RPMI8226 (cell line): ENCODE measurements at places on chromosomes 11 and 22.
A peak's percentile ranks its signal among the peaks of the same experiment; 100 is the strongest.

- DNase-seq, result peak; percentile 58
Measured at GRCh38 chr11:123494195-123495050, 64.4 kb downstream of the GRAMD1B start.

GRCh38 chr11:4191031-4191571 is 96.5 kb downstream of the RRM1 start:
- no peak for DNase-seq

DNA sequence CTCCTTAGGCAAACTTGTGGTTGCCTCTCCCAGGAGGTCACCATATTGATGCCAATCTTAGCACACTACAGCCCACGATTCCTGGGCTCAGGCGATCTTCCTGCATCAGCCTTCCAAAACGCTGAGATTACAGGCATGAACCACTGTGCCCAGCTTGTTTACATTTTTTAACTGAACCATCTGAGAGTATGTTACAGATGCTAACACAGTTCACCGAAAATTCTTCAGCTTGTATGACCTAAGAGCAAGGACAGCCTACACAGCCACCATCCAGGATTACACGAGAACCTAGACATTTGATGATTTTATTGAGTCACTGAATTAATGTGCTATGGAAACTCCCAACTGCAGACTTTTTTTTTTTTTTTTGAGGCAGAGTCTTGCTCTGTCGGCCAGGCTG is 5.8 kb upstream of the LGALS1 start:
- DNase-seq, result no peak

GRCh38 chr11:44808053-44808753 is 81.4 kb downstream of the TSPAN18 start:
- no peak for DNase-seq

DNA sequence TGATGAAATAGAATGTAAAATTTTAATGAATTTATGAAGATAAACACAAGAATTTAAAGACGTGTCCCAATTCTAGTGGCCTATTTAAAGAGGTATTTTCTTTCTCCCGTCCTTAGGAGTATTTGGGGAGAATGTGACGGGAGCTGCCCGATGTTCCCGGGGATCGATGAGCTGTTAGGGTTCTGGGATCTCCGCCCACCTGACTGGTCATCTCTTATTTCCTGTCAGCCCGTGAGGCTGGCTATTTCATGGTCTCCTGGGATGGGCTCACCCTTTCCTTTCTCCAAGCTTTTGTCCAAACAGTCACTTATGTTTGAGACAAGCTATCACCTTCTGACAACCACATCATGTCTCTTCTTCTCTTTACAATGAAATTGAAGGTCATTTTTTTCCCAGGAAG is 16.9 kb upstream of the CLMP start:
- DNase-seq, result no peak

- DNase-seq, result no peak
Measured at GRCh38 chr11:76705826-76706225, 35.3 kb upstream of the LRRC32 start.

DNA sequence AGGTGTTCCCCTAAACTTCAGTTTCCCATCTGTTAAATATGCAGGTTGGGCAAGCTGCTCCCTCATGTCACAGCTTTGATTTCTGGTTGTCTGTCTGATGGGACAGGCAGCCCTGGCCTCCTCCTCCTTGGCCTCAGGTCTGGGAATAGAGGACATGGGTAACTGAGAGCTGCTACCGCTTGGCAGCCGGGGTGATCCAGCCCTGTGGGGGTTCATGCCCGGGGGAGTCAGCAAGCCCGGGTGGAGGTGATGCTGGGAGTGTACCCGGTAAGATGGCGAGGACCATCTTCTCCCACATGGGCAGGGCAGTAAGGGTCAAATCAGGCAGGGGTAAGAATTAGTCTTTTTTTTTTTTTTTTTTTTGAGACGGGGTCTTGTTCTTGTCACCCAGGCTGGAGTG is 845.0 kb downstream of the TBC1D22A start:
- no peak for DNase-seq

- DNase-seq, result no peak
Measured at GRCh38 chr22:42872821-42873220, 15.7 kb upstream of the ARFGAP3 start.

- no peak for DNase-seq
Measured at GRCh38 chr11:96098511-96099241, 174.8 kb upstream of the MTMR2 start.

DNA sequence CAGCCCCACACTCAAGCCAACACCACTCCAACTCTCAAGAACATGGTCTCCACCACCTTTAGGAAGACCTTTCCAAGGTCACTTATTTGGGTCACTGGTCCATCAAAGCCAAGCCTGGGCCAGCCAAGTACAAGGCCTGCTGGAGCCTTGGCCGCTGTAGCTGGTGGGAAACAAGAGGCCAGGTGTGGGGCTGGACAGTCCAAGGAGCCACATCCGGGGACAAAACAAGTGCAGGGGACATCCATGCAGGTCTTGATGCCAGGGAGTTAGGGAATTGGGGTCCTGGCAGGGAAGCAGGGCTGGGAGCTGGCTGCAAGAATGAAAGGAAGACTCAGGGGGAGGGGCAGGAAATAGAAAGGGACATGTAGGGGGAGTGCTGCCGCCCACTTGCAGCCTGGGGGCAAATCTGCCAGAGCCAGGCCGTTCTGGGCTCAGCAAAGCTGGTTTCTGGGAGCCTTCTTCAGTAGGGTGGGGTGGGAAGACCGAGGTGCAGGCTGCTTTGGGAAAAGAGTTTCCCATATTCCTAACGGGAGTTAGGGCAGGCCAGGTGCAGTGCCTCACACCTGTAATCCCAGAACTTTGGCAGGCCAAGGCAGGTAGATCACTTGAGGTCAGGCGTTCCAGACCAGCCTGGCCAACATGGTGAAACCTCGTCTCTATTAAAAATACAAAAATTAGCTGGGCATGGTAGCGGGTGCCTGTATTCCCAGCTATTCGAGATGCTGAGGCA is 69.5 kb upstream of the ATXN10 start:
- no peak for DNase-seq

DNA sequence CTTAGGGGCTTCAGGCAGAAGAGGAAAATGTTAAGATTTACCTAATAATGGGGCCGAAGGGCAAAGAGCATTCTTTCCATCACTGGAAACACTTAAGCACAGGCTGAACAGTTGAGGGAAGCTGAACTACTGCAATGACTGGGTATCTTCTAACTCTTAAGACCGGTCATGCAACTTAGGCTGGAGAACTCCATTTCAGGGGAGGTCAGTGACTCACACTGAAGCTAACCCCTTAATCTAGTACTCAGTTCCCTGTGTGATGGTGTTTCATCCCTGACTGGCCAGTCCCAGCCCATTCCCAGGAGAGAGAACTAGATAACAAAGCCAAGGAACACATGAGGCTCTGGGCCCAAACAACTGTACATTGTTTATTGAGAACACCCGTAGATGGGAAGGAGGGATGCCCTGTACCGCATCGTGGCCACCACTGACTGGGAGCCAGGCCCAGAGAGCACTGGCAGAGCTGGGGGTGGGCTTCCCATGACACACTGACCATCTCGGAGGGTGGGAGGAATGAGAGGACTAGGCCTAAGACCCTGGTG is 10.5 kb downstream of the RPL27A start:
- DNase-seq, result no peak

- DNase-seq, result peak; percentile 42
Measured at GRCh38 chr11:129694538-129694937, 121.1 kb upstream of the TMEM45B start.

- DNase-seq, result no peak
Measured at GRCh38 chr22:19951346-19951745, 9.7 kb upstream of the TXNRD2 start.

GRCh38 chr11:102590276-102591049 is 34.7 kb downstream of the MMP20 start:
- no peak for DNase-seq

DNA sequence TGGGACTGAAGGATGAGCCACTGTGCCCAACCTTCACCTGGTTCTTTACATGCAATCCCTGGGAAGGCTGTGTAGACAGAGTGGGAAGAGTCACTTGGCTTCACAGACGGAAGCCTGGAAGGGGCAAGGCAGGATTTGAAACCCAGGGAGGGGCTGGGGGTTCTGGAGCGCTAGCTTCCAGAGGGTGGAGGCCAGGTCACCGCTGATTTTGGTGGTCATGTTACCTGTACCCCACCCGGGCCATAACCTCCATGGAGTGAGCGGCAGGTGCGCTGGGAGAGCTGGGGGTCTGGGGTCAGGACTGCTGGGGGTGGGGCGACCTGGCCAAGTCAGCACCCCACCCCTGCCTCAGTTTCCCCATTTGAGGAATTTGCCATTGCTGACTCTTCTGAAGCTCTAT is 38.3 kb downstream of the PDGFB start:
- DNase-seq, result no peak

GRCh38 chr11:61728066-61728939 is 24.1 kb upstream of the MYRF start:
- DNase-seq, result no peak

GRCh38 chr11:87101956-87102580 is 64.3 kb downstream of the TMEM135 start:
- no peak for DNase-seq

DNA sequence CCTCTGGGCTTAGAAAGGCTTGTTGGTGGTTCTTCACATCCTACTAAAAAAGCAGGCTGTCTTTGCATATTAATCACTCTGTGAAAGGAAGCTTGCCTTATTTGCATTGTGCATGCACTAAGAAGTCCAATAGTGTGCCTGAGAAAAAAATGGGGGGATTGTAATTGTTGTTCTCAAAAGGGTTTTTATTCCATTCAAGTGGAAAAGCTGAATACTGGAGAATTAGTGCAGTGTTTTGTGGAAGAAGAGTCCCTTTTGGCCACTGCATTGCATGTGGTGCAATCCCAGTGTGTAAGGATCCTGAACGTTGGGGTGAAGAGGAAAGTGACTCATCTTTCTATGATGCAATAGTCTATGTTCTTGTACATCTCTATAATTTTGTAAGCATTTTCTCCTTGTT is 16.5 kb downstream of the NCAM1 start:
- DNase-seq, result no peak

DNA sequence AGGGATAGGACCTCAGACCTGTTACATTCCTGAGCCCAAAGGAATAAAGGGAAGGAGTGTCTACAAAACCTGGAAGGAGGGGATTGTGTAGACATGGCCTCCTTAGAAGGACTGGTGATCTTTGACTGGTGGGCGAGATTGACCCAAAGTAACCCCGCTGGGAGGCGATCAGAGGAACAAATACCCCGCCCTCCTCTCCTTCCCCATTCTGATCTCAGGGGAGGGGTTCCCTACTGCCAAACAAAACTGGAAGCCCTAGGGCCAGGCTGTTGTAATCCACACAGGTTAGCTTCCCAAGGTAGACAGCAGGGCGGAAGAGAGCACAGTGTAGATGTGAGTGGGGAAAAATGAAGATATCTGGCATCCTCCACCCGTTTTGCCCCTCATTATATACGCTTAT is 24.7 kb downstream of the NCF4 start:
- DNase-seq, result no peak

DNA sequence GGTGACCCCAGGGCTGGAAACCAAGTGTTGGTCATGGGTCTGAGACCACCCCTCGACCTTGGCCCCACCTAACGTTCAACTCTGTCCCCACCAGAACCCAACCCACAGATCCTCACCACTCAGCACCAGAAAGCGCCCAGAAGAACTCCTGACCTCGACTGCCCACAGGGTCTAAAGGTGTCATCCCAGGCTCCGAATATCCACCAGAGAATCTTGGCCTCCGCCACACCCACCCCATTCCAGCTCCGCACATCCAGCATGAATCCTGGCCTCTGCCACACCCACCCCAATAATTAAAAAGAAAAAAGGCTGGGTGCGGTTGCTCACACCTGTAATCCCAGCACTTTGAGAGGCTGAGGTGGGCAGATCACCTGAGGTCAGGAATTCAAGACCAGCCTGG is 1.3 kb downstream of the CERK start:
- DNase-seq, result no peak

GRCh38 chr11:106728859-106729258 is 289.4 kb downstream of the GUCY1A2 start:
- no peak for DNase-seq

GRCh38 chr11:81870066-81870412 is 863.6 kb downstream of the FAM181B start:
- no peak for DNase-seq

DNA sequence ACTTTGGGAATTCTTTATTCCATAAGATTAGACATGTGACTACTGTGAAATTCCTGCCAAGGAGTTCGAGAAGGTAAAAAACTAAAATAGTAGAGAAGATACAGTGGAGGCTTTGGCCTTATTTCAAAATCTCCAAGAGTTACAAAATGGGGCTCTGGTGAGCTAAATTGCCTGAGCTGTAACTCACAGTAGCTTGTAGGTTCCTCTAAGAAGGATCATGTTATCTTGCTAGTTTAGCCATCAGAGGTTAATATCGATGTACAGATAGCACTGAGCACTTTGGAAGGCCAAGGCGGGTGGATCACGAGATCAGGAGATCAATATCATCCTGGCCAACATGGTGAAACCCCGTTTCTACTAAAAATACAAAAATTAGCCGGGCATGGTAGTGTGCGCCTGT is 81.1 kb downstream of the USP35 start:
- DNase-seq, result no peak

DNA sequence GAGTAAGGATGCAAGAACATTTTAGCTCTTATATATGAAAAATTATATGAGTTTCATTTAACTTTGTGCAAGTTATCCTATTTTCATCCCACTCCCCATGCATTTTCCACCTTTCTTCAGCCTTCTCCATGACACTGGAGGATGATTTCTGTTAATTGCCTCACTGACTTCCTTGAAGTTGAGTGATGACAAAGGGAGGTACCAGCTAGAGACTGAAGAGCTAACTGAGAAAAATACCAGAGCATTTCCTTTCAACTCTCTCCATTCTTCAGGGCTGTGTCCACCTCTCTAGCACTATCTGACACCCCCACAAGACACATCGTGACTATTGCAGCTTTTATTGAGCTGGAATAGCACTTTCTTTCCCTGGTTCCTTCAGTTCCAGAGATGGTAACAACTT is 711.6 kb upstream of the LRRC4C start:
- DNase-seq, result no peak

- no peak for DNase-seq
Measured at GRCh38 chr11:106959800-106960199, 58.5 kb downstream of the GUCY1A2 start.

DNA sequence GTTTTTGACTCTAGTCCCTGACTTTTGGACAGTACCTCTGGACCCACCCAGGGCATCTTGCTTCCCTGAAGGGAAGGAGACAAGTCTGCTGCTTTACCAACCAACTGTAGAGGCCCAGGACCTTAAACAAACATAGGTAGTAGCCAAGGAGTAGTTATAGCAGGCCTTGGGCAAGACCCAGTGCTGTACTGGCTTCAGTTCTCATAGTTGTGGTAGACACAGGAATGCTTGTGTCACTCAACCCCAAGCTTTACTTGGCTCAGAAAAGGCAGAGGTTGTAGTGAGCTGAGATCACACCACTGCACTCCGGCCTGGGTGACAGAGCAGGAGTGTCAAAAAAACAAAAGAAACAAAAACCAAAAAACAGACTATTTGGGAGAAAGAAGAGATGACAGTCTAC is 21.3 kb upstream of the OR52M1 start:
- no peak for DNase-seq

DNA sequence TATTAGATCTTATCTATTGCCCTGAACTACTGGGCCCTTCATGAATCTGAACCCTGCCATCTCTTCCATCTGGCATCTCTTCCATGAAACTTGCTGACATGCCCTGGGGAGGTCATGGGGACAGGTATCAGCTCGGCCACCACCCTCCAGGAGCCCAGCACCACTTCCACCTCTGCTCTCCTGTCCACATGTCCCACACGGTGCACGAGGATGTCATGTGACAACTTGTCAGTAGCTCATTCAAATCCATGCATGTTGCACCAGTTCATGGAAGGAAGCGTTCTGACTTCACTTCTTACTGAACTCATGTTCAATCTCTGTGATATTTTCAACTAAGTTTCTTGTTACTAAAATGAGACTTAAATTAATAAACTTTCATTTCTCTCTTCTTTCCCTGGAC is 16.6 kb downstream of the YPEL1 start:
- DNase-seq, result no peak
